ENCODE measurements at places on chromosomes 11 and 22.

GRCh38 chr11:19872512-19873145, 160.0 kb downstream of the NAV2 start:
- DNase-seq: no peak

GRCh38 chr22:17767233-17768065, 6.8 kb downstream of the BID start:
- DNase-seq: no peak

DNA sequence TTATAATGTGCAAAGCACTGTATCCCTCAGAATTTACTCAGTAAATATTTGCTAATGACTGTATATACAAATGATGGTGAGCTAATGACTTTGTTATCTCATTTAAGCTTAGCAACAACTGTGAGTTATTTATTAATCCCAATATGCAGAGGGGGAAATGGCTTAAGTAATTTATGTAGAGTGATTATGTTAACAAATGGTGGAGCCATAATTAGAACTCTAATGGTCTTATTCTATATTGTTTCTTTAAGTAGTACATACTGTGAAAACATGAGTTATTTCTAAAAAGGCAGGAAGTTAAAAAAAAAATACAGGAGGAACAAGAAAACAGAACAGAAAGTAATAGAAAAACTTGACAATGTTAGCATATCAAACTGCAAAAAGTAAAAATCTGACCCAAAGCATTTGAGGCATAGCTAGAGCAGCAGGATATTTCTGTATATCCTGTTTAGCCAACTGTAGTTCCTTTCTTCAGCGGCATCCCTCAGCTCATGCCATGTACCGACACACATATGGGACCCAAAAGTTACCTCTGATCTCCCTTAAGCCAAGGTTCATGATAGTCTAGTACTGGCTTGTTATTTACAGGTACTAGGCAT, 94.2 kb downstream of the FCHSD2 start:
- DNase-seq: peak; percentile 62

GRCh38 chr11:127369356-127369755, 368.8 kb upstream of the KIRREL3 start:
- DNase-seq: no peak

- no peak for DNase-seq
Measured at GRCh38 chr11:114165326-114166230, 106.1 kb downstream of the ZBTB16 start.

DNA sequence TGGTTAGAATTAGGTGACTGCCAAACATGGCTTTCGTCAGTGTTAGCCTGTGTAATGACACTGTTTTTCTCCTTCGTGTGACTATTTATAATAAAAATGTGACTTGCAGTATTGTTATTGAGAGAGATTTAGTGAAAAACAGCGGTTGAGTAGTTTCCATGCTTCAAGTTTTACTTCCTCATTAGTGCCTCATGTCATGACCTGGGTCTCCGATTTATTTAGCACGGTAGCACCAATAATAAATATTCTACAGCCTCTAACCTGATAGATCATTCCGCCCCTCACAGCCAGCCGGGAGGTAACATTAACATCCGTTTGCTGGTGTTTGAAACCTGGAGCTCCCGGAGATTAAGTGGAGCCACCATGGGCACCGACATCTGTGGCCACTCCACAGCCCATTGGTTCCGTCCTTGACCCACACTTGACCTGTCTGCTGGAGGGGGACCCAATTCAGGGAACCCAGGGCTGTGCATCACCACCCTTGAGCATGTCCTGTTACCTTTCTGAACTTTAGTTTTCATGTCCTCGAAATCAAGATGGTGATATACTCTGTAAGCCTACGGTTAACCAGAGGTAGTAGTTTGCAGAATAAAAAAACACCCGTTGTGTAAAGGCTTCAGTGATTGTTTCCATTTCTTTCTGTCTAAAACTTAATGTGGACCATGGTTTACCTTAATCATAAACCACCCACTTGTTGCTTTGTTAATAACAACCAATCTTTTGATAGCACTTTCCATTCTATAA, 104.1 kb downstream of the ATXN10 start:
- no peak for DNase-seq

DNA sequence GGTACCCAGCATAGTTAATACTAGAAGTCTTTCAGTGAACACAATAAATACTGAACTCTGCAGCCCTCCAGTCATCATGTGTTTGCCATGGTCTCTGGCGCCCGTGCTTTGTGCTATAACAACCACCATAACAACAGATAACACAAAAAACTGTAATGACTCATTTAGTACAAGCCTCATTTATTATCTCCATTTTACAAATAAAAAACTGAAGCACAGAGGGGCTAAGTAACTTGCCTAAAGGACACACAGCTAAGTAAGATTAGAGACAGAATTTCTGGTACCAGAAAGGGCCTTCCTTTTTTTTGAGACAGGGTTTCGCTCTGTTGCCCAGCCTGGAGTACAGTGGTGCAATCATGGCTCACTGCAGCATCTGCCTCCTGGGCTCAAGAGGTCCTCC, 19.5 kb downstream of the RBFOX2 start:
- no peak for DNase-seq

- no peak for DNase-seq
Measured at GRCh38 chr22:32864041-32864440, 62.5 kb downstream of the TIMP3 start.

DNA sequence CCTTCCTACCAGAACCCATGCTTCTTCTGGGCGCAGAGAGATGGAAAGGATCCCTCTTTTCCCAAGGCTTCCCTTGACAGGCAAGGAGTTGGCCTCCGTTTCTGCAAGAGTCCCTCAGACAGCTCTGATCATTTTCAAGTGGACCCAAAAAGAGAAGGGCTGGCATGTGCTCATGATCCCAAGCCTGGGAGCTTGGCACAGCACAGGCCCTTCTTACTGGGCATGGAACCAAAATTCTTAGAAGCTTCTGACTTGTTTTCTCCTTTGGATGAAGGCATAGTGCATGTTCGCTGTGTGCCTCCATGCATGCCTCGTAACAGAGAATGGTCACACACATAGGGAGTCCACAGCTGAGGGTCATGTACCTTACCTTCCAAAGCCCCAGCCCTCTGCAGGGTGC, 449.6 kb downstream of the MIAT start:
- no peak for DNase-seq

GRCh38 chr22:49480896-49481658, 346.6 kb downstream of the BRD1 start:
- DNase-seq: no peak

DNA sequence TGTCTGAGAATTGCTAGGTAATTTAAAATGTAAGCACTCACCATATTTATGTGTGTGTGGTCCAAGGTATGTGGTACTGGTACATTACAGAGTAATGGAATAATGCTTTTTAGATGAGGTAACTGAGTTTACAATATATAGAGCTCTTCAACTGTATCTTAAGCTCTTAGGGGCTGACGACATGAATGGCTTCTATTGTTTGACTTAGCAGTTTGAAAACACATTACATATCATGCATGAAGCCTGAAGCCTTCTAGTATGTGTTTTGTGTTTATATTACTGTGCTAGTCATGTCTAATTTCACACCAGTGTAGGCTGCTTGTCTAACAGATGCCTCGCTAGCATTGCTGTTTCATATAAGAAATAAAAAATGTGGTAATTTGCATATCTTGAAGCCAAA, 37.2 kb downstream of the GAS2 start:
- no peak for DNase-seq

- DNase-seq: no peak
Measured at GRCh38 chr11:123547180-123547579, 107.2 kb downstream of the SCN3B start.

DNA sequence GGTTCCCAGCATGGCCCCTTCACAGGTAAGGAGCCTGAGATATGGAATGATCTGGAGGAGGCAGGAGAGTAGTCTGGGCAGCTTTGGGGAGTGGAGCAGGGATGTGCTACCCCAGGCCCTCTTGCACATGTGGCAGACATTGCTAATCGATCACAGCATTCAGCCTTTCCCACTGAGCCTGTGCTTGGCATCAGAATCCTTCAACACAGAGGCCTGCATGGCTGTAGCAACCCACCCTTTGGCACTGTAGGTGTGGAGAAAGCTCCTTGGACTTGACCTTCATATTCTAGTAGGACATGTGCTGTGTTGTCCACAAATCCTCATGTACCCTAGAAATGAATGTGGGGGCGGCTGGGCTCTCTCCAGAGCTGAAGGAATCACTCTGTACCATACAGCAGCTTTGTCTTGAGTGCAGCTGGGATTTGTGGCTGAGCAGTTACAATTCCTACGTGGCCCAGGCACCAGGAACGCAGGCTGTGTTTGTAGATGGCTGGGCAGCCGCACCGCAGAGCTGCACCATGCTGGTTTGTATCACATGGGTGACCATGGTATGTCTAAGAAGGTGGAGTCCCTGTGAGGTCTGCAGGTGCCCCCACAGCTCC, 21.8 kb upstream of the PPP6R3 start:
- no peak for DNase-seq

DNA sequence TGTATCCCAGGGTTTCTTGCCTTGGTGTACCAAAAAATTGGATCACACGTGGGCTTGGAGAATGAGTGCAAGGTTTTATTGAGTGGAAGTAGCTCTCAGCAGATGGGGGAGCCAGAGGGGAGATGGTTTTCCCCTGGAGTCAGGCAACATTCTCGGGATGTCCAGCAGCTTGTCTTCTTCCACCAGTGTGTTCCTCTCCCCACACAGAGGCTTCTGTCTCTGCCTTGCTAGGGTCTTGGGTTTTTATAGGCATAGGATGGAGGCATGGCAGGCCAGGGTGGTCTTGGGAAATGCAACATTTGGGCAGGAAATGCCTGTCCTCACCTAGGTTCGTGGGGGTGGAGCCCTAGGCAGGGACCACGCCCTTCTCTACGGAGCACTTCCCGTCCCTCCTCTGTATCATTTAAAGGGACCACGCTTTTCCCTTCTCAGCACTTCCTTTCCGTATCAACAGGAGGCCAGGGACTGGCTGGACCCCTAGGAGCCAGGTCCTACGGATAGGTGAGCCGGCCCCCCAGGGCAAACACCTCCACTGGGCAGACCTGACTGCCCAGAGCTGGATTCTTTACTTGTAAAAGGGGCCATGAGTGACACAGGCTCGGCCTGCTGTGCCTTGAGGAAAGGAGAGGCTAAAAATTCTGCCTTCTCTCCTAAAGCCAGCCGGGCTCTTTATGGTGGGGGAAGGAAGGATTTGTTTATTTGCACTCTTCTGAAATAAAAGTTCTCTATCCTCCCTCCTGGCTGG, 55.3 kb upstream of the CCDC188 start:
- DNase-seq: no peak

DNA sequence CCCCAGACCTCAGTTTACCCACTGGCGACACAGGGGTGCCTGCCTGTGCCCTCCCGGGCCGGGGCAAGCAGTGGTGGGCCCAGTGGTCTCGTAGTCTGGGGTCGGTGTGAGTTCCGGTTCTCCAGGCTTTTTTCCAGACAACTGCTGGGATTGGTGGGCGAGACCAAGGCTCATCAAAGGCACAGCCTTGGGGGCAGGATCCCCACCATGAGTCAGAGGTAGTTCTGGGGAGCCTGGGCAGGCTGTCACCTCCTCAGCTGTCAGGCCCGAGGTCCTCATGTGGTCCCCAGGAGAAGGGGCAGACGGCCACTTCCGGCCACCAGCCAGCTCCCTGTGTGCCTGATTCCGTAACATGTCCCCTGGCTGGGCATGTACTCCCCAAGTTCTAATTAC, 827 bp upstream of the MUC2 start:
- no peak for DNase-seq
